ENCODE measurements at places on chromosomes 16 and 17.

DNA sequence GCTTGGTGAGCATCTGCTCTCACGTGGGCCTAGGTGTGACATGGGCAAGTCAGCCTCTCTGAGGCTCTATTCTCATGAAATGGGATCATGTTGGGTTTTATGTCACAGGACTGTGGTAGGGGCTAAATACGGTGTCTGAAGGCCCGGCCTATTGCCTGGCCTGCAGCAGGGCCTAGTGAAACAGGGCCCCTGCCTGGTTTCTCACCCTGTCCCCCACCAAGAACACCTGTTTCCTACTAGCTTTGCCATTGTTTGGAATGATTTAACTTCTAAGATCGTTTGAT lies 29.1 kb downstream of the POLR3E start:
- DNase-seq, result no peak

DNA sequence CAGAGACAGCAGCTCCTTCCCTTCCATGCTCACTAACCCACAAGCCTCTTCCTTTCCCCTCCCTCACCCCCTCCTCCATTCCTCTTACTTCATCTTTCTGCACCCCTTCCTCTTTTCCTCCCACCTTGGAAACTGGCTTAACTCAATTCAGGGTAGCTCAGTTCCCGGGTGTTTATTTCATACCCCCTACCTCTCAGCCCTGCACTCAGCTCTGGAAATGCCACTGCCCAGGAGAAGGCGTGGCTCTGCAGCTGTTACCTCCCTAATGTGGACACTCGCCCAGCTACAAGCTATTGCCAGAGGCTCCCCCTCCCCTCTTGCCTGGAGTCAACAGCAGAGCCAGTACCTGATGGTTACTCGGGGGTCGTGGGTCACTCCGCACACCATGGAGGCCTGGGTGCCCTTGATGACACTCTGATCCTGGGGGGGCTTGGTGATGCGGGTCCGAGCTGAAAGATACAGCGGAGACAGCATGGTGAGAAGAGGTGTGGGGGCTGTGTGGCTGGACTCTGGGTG lies 118.4 kb upstream of the CDC42EP4 start:
- no peak for DNase-seq

- no peak for DNase-seq
Measured at GRCh38 chr17:68771867-68772515, 170.8 kb upstream of the FAM20A start.

- DNase-seq, result no peak
Measured at GRCh38 chr17:81983639-81984373, 6.4 kb downstream of the ASPSCR1 start.

DNA sequence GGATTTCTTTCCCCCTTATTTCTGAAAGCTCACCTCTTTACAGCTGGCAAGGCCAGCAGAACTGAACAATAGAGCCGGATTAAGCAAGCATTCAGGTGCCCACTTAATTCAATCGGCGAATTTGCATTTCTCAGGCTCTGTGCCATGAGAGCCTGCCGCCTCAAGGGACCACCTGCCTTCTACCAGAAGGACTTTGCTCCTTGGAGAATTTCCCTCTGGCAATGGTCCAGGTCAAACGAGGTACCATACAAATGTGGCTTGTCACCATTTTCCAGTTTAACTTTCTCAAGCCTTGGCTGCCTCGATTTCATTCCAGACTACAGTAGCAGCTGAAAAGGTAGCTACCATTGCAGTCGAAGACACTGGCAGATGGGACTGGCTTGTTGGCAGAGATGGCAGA lies 534.0 kb downstream of the MAF start:
- DNase-seq, result no peak

GRCh38 chr17:2835780-2836179 lies 39.5 kb downstream of the RAP1GAP2 start:
- no peak for DNase-seq

- peak; percentile 70 for DNase-seq
Measured at GRCh38 chr17:40068917-40069750, 6.4 kb downstream of the THRA start.

DNA sequence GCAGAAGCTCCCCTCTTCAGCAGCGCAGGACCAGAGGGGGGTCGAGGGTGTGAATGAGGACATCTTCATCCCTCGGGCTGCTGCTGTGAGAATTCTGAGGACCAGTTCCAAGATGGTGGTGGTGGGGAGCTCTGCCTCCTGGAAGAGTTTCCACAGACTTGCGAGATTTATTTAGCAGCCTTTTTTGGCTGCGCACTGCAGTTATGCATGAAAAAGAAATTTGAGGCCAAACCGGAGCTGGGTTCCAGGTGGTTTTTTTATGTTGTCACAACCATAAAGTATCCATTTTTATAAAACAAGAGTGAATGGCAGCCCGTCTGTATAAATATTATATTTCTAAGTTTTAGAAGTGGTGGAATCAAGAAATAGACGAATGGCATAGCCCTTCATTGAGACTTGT lies 76.9 kb upstream of the CLEC18A start:
- no peak for DNase-seq

DNA sequence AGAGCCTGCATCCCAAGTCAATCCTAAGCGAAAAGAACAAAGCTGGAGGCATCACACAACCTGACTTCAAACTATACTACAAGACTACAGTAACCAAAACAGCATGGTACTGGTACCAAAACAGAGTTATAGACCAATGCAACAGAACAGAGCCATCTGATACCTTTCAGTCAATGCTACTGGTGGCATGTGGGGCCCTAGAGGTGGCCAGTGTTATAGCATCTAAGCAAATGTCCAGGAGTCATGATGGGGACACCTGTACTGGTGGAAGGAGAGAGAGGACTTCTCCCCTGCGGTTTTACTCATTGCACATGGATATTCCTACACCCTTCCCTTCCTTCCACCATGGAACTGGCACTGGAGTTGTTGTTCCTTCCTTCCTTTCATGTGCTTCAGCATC lies 6.0 kb upstream of the ASIC2 start:
- no peak for DNase-seq
